ENCODE measurements at places on chromosomes 2 and 18.

GRCh38 chr2:105748566-105748965 is 3.9 kb downstream of the NCK2 start:
- no peak for DNase-seq

DNA sequence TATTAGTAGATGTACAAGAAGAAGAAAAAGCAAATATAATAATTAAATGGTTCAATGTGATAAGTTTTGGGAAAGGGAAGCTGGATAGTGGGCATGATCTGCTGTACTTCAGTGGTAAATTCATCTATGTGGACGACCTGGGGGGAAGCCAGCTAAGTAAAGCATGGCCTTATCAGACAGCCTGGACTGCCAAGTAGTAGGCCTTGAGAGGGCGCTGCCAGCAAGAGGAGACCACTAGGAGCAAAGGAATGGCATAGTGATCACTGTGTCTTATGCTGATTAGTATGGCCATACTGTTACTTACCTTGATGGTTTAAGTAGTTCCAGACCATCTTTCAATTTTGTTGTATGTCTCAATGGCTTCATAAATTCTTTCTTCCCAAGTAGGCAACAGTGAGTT is 287.6 kb downstream of the SETBP1 start:
- DNase-seq = no peak

GRCh38 chr18:63431180-63431579 is 8.9 kb upstream of the VPS4B start:
- no peak for DNase-seq

DNA sequence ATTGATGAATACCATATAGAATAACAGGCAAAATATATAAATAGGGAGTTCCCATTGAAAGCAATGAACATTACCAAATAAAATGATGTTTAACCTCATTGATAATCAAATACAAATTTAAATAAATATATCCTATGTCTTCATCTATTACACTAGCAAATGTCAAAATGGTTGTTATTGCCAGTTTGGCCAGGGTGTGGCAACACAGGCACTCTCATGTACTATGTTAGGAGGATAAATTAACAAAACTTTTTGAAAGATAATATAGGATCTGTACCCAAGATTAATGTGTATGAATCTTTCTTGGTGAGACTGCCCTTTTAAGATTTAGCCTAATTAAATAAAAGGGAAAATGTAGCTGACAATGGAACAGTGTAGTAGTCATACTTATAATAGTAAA is 659.3 kb downstream of the ERBB4 start:
- peak; percentile 19 for DNase-seq

- peak; percentile 55 for DNase-seq
Observed at GRCh38 chr2:58925676-58926081, 684.6 kb upstream of the FANCL start.

- DNase-seq = no peak
Observed at GRCh38 chr2:69260666-69261065, 126.4 kb downstream of the GFPT1 start.

DNA sequence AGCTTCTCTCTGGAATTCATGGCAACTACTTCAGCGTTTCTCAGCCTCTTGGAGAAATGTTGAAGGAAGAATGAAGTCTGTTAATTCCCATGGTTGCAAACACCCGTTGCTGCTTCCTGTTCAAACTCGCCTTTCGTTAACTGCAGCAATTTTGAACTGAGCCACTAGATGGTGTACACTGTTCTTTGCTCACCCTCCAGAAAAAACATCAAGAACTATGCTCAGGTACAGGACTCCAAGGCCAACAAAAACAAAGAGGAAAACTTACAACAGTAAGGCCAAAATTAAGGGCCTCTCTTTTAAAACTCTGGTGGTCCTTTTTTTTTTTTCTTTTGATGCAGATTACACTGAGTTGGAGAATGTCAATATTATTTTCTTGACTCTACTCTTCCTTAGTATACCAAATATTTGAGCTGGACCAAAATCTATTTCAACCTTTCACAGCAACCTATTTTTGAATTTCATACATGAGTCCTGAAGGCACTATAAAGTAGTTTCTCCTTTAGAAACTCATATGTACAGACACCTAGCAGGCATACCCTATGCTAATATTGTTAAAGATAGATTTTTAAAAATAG is 58.2 kb downstream of the KLHL14 start:
- DNase-seq = peak; percentile 41

DNA sequence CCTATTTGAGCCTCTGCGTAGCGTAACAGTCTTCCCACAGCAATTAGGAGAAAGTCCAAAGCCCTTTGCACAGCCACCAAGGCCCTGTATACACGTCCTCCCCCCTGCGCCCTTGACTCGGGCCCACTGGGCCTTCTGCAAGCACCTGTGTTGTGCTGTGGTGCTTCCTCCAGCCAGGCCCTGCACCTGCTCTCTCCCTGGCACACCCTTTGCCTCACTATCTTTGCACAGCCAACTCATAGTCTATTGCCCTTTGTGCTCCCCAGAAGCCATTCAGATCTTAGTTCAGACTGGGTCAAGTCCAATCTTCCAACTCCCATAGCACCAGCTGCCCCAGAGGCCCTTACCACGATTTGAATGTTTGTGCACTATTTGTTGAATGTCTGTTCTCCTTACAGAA is 271.6 kb upstream of the MGAT5 start:
- no peak for DNase-seq

DNA sequence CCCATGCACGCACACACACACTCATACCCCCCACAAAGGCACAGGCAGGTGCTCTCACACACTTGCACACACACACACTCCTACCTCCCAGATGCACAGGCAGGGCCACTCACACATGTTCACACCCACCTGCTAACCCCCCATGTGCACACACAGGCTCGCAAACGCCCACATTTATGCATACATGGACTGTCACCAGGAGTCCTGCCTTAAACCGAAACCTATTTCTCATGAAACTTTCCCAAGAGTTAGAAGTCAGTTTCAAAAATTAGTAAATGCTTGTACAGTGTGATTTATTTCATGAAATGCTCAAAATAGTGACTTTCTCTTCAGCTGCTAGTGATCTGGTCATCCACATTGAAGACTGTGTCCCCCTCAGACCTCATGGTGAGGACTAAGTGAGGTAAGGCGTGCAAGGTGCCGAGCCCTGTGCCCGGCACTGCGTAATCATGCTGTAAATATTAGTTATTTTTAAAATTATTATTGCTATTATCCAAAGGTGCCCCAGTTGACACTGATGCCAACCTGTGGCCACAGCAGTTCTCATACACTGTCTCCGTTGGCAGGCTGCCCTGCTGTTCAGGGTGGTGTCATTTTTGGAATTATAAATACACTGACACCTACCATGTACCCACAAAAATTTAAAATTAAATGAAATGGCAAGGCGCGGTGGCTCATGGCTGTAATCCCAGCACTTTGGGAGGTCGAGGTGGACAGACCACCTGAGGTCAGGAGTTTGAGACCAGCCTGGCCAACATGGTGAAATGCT is 12.4 kb downstream of the CNNM4 start:
- no peak for DNase-seq

GRCh38 chr2:151207100-151207499 is 54.6 kb downstream of the RBM43 start:
- no peak for DNase-seq

DNA sequence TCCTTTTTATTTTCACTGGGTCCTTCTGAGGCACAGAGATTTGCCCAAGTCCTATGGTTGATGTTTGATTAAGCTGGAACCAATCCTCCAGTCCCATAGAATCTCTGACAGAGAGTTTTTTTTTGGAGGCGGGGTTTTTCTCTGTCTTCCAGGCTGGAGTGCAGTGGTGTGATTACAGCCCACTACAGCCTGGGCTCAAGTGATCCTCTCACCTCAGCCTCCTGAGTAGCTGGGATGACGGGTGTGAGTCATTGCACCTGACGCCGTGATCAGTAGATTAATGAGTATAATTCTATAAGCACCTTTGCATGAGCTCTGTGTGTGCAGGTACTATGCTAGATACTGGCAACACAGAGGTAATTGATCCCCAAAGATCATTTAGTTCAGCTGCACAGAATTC is 15.3 kb upstream of the TRPM8 start:
- DNase-seq = no peak

GRCh38 chr18:43661570-43661969 is 384.3 kb upstream of the SYT4 start:
- DNase-seq = no peak

- DNase-seq = no peak
Observed at GRCh38 chr18:50190926-50191325, 4.0 kb downstream of the MYO5B start.

GRCh38 chr2:33236482-33237385 is 239.7 kb upstream of the RASGRP3 start:
- no peak for DNase-seq

- no peak for DNase-seq
Observed at GRCh38 chr2:181471783-181472182, 14.6 kb downstream of the ITGA4 start.

DNA sequence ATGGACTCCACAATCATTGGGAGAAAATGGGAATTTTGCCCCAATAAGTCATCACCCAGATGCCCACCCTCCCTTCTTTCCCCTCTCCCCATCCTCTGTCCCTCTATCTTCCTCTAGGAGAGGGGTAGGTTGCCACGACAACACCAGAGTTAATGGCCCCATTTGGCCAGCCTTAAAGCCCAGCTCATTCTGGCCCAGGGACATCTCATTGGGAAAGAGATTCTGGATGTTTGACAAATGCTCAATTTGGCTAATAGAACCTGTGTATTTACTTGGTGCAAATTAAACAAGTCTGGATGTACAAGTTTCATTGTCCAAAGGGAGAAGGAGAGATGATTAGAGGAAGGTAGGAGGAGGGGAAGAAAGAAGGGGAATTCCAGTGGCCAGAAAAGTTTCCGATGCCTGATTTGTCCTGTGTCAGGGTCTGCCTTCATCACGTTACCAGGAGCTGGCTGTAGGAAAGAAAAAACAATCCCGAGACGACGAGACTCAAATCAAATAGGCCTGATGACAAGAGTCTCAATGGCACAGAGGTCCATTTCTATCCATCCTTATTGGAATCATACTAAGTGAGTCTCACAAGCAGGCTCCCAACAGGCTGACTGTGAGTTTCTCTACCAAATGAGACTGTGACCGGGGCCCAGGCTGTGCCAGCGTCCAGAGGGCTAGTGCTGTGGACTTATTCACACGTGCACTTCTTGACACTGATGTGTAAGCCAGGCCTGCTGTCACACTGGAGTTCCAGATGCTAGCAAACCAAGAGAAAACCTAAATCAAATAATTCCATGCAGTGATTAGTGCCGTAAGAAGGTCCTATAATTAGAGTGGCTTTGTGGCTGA is 265.2 kb upstream of the APCDD1 start:
- no peak for DNase-seq

- no peak for DNase-seq
Observed at GRCh38 chr2:105764059-105764458, 19.3 kb downstream of the NCK2 start.

DNA sequence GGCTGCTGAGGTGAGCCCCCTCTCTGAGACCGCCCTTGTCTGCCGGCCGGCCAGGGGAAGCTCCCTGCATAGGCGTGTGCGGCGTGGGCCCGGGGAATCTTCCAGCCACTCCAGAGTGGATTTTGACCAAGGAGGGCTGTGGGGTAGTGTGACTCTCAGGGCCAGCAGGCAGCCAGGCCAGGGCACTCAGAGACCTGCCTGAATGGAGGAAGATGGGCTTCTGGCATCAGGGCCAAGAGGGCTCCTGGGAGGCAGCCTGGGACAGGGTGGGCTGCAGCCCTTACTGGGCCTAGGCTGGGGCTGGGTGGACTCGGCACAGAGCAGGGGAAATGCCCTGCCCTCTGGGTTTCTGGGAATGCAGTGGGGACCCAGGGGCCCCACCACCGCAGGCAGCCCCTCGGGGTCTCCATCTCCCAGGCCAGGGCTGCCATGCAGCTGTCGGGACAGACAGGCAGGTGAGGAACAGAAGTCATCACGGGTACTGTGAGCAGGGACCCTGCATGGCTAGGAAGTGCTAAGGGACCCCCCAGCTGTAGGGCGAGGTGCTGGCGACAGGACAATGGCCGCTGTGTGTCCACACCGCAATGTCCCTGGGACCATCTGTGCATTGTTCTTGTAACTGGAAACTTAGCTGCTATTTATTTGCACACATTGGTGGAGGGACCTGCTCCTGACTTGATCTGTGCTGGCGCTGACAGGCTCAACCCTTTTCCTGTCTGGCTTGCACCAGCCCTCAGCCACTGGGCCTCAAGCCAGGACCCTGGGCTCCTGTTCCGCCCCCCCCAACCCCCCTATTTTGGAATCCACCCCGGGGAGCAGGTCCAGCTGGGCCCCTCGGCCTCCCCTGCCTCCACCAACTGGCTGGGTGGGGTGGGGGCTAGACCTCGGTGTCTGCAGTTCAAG is 4.1 kb downstream of the PDCD1 start:
- no peak for DNase-seq

DNA sequence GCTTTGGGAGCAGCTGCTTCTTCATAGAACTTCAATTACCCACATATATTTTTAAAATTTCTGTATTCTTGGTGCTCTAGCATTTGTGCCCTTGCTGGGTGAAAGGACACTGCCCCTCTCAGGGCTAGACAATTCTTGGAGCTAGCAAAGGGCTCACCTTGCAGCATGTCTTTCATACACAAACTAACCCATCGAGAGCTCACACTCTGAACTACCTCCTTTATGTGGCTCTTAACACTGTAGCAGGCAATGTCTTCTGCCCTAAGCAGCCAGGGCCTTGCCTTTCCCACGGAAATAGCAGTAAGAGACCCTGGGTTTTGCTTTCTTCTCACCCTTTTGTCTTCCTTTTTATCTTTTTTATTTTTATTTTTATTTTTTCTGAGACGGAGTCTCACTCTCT is 234.0 kb downstream of the ACTR3 start:
- DNase-seq = no peak

DNA sequence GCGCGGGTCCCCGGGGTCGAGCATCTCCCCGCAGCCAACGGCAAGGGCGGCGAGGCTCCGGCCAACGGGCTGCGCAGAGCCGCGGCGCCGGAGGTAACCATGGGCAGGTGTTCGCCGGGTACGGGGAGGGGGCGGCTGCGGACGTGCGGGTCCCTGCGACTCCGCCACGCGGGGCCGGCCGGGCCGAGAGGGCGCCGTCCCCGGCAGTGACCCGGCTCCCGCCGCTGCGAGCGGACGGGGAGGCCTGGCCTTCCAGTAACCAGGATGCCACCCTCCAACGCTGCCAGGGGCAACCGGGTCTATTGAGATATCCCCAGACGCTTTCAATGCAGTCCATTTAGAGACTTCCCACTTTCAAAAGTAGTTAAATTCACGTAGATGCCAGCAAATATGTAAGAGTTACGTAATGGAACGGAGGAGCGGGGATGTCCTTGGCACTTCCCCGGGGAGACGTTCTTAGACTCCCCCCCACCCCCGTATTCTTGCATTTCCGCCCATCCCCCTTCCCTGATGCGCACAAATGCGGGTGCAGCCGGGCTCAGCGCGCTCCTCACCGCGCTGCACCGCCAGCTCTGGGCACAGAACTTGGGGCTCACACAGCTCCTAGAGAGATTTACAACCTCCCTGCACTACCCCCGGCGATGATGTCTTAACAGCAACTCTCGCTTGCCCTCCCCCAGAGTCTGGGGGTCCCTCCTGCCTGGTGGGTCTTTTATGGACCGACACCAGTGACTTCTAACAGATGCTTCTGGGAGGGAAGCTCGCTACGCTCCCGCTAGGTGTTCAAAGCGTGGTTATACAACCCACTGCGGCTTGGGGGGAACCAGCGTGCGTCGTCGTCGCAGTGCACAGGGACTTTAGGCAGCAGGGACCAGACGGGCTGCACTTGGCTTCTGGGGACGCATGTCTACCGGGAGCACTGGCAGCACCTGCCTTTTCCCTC is 657 bp downstream of the SGPP2 start:
- DNase-seq = no peak
